ENCODE measurements at places on chromosomes 1 and 21.

- no peak for DNase-seq
Measured at GRCh38 chr1:25631750-25632485, 15.3 kb downstream of the MAN1C1 start.

GRCh38 chr1:39098546-39099250, 72.5 kb downstream of the NDUFS5 start:
- DNase-seq, result peak; percentile 28

DNA sequence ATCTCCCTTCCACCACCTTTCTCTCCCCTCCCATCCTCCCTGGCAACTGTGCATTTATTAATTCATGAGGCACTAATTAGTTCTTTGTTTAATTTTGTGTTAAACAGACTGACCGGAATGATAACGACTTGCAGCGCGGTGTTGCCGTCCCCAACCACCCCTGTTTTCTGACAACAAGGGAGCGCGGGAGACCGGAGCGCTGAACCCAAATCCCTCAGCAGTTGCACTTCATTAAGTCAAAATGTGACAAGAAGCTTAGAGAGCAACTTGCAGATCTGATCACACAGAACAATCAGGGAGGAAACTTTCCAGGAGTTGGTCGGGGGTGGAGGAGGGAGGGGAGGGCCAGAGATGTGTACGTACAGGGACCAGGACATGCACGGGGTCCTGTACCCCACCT, 89.2 kb downstream of the CASZ1 start:
- no peak for DNase-seq

DNA sequence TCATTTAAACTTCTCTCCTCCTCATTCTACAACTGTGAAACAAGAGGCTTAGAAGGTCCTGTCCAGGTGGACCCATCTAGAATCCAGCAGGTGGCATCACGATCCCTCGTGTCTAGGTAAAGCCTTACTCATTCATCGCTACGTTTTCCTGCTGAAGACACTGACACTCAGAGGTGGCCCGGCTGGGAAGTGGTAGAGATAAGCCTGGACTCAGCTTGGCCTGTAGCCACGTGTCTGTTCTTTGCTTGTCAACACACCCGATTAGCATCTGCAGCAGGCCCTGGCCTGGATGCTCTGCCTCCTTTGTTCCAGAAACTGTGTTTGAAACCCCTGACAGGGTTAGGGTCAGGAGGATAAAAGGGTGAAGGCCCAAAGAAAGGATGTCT, 43.4 kb downstream of the PARP1 start:
- no peak for DNase-seq

GRCh38 chr21:34553151-34553952, 41.3 kb upstream of the KCNE1 start:
- DNase-seq, result no peak

- DNase-seq, result no peak
Measured at GRCh38 chr1:166836733-166837132, 2.5 kb upstream of the POGK start.

DNA sequence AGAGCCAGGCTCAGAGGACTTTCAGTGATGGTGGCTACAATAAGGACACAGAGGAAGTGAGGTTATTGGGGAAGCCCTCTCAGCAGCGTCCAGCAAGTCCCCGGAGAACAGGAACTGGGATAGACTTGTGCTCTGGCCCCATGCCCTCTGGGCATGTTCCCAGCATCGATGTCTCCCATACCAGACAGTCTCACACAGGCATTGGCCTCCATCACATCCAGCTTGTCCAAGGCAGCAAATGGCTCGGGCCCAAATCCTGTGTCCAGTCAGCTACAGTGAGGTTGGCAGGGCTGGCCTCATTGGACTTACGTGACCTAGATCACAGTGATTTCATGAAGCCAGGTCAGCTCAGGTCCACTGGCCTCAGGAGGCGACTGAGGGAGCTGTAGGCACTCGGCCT, 19.6 kb upstream of the TMEM54 start:
- no peak for DNase-seq

- no peak for DNase-seq
Measured at GRCh38 chr1:207288315-207288714, 33.2 kb upstream of the CD55 start.

- no peak for DNase-seq
Measured at GRCh38 chr1:29282924-29283803, 46.8 kb downstream of the PTPRU start.

DNA sequence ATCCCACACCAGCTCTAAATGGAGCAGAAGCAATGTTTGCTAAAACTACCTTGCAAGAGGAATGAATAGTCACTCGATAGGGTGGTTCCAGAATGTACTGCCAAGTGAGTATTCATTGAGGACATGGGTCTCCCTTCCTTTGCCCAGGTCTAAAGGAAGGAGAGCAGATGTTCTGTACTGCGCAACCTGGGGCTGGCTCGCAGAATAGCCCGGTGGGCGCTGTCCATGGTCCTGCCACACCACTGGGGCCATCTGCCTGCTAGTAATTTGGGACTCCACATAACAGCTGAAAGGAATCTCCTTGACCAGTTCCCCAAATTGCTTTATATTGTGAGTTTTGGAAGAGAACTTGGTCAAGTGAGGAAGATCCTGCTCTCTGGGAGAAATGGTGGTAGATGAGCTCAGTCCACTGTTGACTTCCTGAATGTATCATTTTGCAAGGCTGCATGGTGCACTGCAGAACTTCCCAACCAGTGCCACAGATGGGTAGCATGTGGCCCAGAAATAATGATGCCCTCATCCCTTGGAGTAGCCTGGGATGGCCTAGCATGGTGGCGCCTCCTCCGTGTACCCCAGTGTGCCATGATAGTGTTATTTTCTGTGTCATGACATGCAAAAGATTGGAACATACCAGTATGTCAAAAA, 5.7 kb downstream of the SLC6A17 start:
- DNase-seq, result no peak

- no peak for DNase-seq
Measured at GRCh38 chr1:48853006-48853405, 76.3 kb upstream of the BEND5 start.

DNA sequence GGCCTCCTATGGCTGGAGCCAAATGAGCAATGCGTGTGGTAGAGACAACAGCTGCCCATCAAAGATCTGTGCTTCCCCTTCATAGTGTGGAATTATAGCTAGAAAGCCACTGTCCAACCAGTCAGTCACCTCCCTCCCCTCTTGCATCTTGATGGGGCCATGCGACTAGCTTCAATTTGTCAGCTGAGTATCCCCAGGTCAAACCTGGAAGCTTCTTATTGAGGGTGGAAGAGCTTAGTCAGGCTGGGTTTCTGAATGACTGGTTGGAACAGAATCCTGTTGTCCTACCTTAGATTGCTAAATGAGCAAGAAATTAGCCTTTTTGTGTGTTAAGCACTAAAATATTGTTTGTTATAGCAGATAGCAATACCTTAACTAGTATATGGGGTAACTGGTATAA, 625.4 kb downstream of the PTPRC start:
- DNase-seq, result no peak

DNA sequence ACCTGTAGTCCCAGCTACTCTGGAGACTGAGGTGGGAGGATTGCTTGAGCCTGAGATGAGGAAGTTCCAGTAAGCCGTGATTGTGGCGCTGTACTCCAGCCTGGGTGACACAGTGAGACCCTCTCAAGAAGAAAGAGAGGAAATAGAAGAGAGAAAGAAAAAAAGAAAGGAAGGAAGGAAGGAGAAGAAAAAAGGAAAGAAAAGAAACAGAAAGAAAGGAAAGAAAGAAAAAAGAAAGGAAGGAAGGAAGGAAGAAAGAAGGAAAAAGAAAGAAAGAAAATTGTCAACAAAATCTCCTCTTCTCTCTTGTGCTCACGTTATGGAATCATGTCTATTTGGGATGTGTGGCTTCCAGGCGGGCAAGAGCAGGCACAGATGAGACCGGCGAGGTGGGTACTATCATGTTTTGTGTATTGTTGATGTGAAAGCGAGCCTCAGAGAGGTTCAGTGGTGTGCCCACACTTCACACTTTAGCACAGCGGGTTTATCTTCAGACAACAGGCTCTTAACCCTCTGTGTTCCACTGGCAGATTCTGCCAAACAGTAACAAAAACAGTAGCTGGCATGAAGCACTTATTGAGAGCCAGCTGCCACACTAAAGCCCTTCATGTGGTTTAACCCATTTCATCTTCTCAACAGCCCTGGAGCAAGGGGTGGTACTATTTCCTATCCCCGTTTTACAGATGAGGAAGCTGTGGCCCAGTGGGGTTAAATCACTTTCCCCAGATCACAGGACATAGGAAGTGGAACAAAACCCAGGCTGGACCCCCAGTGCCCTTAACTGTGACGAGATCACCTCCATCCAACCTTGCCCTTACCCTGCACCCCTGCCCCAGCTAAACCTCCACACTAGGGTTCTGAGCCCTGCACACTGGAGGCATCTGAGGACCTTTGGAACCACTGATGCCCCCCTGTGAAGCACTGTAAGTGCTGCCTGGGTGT, 94.7 kb upstream of the TARDBP start:
- DNase-seq, result no peak
